ENCODE measurements at places on chromosomes 6 and 20.
A peak's percentile ranks its signal among the peaks of the same experiment; 100 is the strongest.

DNA sequence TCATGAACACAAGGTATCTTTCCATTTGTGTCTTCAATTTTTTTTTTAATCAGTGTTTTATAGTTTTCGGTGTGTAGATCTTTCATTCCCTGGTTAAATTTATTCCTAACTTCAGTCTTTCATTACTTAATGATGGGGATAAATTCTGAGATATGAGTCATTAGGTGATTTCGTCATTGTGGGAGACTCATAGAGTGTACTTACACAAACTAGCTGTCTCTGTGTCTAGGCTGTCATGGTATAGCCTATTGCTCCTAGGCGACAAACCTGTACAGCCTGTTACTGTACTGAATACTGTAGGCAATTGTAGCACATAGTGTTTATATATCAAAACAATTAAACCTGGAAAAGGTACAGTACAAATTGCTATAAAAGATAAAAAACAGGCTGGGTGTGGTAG, 42.1 kb downstream of the SMAP1 start:
- DNase-seq = no peak

DNA sequence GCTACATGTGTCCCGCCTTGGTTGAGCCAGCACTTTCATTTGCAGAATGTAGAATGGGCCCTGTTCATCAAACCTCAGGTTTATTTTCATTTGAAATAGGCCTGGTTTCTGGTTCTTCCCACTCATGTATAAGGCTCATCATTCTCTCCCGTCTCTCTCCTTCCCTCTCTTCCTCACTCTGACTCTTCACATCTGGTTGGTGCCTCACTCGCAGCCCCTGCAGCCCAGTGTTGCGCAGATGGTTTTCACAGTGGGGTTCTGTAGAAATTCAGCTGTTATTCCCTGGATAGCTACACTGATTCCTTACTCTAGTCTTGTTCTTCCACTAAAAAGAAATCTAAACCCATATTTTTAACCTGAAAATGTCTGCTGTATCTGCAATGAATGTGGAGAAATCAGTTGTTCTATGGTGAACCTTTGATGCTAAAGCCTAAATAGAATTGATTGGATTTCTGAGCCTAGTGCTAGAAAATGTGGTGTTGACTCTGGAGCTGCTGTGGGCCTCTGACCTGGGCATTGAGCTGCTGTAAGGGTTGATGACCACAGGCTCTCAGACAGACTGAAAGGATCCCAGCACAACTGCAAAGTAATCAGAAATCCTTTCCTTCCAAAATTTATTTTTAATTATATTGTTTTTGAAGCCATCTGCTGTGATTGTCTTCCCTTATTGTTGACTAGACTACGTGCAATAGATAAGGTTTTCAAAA, 150.3 kb downstream of the TMEM242 start:
- no peak for DNase-seq

- no peak for DNase-seq
These were observed 16.5 kb downstream of the GTF2H5 start for GRCh38 chr6:158184608-158185007.

- no peak for DNase-seq
These were observed 17.2 kb upstream of the SPAG4 start for GRCh38 chr20:35598476-35598875.

GRCh38 chr20:58570204-58570859, 55.1 kb upstream of the APCDD1L start:
- no peak for DNase-seq

DNA sequence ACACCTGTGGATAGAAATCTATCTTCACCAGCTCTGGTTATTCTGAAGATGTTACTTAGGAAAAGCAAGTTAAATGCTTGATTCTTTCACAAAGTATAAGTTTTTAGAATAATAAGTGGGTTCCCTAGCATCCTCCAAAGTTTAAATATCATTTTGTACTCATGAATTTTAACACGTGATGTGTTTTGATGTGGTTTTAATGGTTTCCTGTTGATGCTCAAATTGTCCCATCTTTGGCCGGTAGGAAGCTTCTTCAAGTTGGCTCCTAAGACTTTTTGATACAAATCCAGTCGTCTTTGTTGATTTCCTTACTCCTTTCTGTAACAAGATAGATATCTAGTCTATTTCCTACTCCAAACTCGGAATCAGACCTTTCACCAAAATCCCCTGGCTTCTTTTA, 94.5 kb upstream of the STXBP5 start:
- DNase-seq = no peak

DNA sequence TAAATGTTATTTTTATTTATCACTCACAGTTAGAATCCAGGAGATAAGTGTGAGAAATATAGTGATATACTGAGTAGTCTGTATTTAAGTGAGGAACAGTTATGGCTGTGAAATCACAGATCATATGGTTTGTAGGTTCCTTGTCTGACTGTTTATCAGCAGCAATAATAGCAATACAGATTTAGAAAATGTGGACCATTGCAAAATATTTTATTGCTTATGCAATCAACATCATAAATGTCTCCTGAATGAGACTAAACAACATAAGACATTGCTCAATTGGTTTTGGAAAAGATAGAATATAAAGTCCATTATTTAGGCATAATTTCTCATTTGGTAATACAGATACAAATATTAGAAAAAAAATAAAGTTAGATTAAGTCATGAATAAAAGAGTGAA, 43.7 kb downstream of the CCDC170 start:
- DNase-seq = no peak

DNA sequence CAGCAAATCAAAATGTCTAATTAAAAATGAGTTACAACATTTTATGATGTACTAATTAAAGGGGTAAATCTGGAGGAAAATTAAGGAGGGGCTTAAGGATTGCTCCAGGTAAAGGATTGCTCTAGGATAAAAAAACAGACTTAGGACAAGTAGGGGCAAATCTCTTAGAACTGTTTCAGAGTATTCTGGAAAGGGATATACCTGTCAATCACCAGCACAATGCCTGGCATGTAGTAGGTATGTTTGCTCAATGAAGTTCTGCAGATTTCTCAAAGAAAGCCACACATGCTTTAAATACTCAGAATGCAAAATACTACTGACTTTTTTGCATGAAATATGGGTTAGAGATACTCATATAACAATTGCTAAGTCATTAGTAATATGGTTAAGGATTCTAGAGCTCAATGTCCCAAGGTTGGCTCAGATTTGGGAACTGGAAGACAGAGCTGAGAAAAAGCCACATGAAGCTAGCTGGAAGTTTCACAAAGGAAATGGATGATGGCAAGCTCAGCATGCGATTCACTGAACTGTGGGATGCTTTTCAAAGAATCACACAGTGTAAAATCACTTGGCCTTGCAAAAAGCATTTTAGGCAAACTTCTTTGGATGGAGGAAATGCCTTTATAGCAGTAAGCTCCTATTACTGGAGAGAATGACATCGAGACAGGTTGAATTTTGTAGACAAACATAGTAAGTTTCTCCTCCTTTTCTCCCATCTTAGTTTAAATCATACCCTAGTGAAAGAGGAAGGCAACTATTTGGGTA, 72.8 kb downstream of the MAP3K5 start:
- DNase-seq = no peak

DNA sequence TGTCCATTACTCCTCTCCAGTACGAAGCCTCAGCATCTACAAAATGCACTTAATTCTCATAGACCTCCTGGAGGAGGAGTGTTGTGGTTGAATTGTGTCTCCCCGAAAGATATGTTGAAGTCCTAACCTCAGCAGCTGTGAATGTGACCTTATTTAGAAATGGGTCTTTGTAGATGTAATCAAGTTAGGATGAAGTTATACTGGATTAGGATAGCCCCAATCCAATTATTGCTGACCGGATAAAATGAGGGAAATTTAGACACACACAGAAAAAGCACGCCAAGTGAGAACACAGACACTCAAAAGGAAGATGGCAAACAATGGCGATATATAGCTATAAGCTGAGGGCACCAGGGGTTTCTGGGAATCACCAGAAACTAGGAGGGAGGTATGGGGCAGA, 64.2 kb upstream of the FAM184A start:
- no peak for DNase-seq

DNA sequence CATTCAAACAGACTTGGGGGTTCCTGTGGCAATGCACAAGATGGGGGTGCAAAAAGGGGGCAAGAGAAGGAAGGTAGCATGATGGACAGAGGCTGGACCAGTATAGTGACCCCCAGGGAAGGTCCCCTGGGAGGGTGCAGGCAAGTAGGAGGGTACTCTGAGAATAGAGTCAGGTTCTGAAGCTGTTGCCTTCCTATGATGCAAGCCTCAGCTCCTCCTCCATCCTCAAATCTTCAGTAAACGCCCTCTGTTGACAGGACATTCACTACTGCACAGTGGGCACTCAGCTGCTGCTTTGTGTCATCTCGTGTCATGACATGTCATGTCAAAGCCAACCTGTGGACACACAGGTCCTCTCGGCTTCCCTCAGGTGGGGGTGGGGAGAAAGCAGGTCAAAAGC, 5.8 kb upstream of the SDCBP2 start:
- DNase-seq = no peak

DNA sequence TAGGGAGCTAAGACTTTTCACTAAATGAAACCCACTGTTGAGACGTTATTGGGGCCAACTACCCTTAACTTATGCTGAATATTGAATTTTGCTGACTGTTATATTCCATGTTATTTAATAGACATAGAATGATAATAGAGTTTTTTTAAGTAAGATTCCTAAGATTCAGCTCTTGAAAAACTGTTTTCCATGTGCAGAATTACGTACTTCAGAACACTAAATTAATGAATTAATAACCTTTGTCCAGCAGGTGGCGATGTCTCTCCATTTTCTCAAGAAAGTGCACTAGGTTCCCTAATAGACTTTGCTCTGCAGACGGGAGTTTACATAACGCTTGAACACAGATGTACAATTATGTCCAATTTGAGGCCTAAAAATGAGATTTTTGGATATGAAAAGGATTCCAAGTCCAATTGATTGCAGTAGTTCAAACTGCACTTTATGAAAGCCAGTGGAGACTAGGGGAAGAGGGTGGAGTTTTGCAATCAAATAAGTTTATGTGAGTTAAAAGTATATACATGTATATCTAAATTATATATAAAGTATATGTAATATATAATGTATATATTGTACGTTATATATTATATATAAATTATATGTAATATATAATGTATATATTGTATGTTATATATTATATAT, 282.1 kb downstream of the UST start:
- DNase-seq = peak; percentile 84

GRCh38 chr6:43052842-43053544, 658 bp downstream of the CUL7 start:
- no peak for DNase-seq

- no peak for DNase-seq
These were observed 1.5 kb upstream of the CRIP3 start for GRCh38 chr6:43310134-43310533.

- DNase-seq = no peak
These were observed 458.9 kb downstream of the HACE1 start for GRCh38 chr6:104400844-104401243.

- no peak for DNase-seq
These were observed 115.3 kb upstream of the MRPS10 start for GRCh38 chr6:42332916-42333315.

DNA sequence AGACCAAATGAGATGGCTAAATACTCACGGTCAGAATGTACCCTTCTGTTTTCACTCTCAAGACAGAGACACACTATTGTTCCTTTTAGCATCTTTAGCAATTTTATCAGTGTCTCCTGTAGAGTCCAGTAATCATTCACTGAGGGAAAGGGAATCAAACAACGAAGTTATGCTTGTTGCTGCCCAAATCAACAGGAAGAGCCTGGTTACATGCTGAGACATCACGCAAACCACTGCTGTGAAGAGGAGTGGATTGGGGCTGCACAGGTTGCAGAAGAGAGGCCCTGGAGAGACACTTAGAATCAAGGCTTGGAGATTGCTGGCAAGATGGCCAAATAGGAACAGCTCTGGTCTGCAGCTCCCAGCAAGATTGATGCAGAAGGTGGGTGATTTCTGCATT, 40.5 kb upstream of the B3GAT2 start:
- no peak for DNase-seq

- DNase-seq = peak; percentile 17
These were observed 71.4 kb upstream of the UFL1 start for GRCh38 chr6:96450082-96450769.

GRCh38 chr20:60302875-60303274, 344.7 kb downstream of the CDH26 start:
- DNase-seq = no peak

GRCh38 chr20:58566981-58567380, 51.8 kb upstream of the APCDD1L start:
- DNase-seq = no peak

DNA sequence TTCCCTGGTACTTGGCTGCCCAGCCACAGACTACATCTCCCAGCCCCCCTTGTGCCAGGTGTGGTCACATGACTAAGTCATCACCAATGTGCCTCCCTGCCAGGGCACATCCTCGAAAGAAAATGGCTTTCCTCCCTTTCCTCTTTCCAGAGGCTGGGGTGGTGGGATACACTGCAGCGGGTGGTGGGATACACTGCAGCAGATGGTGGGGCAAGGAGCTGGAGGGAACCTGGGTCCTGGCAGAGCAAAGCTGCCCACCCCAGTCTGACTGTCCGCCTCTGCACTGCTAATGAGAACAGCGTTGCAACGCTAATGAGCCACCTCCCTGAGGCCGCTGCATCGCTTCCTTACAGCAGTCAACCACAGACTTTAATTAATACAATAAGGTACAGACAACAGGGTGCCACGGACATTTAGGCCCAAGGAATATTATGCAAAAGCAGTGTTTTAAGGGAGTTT, 125.3 kb downstream of the PREX1 start:
- DNase-seq = no peak

DNA sequence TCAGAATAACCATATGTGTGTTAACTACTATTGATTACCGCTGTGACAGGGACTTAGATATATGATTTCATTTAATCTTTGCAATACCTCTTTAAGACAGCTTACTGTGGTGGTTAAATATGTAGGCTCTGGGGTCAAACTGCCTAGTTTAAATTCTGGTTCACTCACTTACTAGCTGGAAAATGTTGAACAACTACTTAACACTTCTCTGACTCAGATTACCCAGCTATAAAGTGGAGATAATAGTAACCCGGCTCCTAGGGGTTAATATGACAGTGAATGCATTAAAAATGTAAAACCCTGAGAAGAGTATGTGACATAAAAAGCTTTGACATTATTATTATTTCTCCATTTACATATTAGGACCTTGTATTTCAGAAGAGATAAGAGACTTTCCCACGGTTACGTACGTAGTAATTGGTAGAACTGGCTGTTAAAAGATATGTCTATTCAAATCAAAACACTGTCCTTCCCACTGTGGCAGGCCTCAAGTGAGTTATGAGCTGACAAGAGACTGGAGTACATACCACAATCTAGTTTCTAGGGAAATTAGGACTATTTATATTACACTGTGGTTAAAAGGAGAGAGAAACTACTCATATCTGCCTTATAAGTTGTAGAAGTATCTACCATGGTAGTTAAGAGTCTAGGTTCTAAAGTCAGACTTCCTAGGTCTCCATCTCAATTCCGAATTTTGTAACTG, 4.4 kb upstream of the PLCB1 start:
- no peak for DNase-seq

GRCh38 chr20:35398660-35399144, 13.1 kb downstream of the UQCC1 start:
- DNase-seq = no peak

- DNase-seq = no peak
These were observed 136.4 kb upstream of the JARID2 start for GRCh38 chr6:15109338-15110090.

GRCh38 chr6:134413241-134413643, 95.3 kb upstream of the SGK1 start:
- no peak for DNase-seq

- no peak for DNase-seq
These were observed 60.5 kb downstream of the CYB5R4 start for GRCh38 chr6:83920017-83920416.

GRCh38 chr6:52297433-52297832, 12.9 kb upstream of the MCM3 start:
- no peak for DNase-seq

- no peak for DNase-seq
These were observed 26.5 kb downstream of the HEBP2 start for GRCh38 chr6:138430361-138431145.
